ENCODE measurements at places on chromosomes 13 and 19.

- DNase-seq, result no peak
Observed at GRCh38 chr19:7304200-7304599, 10.0 kb upstream of the INSR start.

- no peak for DNase-seq
Observed at GRCh38 chr13:31060220-31060619, 101.5 kb downstream of the HSPH1 start.

- no peak for DNase-seq
Observed at GRCh38 chr19:5017235-5017634, 48.3 kb downstream of the KDM4B start.

GRCh38 chr13:20090349-20090748 is 70.5 kb downstream of the GJA3 start:
- DNase-seq, result no peak

DNA sequence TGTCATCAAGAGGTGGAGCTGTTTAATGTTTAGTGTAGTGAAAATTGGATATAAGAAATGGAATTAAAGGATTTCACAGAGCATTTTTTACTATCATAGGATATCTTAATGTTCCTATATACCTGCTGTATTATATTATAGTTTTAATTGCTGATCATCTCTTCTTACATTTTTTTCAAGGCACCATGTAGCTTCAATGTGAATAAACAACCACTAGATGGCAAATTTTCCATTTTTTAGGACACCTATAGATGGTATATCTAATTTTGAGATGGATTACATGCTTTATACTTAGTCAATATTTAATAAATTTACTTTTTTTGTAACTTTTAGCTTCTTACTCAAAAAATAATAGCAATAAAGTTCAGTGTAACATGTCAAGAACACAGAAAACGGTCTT is 9.0 kb upstream of the ATXN8OS start:
- DNase-seq, result no peak

DNA sequence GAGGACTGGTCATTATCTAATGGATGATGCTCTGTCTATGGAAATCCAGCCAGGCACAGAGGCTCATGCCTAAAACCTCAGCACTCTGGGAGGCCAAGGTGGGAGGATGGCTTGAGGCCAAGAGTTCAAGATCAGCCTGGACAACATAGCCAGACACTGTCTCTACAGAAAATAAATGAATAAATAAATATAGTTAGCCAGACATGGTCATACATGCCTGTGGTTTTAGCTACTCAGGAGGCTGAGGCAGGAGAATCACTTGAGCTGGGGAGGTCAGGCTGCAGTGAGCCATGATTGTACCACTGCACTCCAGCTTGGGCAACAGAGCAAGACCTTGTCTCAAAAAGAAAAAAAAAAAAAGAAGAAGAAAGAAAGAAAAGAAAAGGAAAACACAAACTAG is 234.7 kb downstream of the TSHZ3 start:
- DNase-seq, result no peak

DNA sequence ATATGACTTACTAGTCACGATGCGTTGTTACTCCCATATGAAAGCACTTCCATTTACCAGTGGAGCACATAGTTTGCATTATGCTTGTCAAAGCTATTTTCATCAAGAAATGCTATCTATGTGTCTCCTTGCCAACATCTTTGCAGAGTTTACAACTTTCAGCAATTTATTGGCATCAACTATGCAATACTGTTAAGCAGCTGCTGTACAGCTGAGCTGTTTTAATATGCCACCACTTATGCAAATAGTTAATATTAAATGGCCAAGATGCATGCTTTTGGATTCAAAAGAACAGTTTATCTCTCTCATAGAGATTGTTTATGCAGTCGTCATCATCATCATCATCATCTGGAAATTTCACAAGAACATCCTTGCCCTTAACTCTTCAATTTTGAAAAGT is 67.9 kb upstream of the KLF5 start:
- no peak for DNase-seq

GRCh38 chr13:106532111-106532929 is 3.1 kb downstream of the EFNB2 start:
- DNase-seq, result no peak

GRCh38 chr19:33795370-33796163 is 1.1 kb upstream of the KCTD15 start:
- no peak for DNase-seq

- DNase-seq, result no peak
Observed at GRCh38 chr19:55636723-55637122, 4.1 kb upstream of the ZNF580 start.

GRCh38 chr19:2136796-2137195 is 14.6 kb downstream of the AP3D1 start:
- no peak for DNase-seq

DNA sequence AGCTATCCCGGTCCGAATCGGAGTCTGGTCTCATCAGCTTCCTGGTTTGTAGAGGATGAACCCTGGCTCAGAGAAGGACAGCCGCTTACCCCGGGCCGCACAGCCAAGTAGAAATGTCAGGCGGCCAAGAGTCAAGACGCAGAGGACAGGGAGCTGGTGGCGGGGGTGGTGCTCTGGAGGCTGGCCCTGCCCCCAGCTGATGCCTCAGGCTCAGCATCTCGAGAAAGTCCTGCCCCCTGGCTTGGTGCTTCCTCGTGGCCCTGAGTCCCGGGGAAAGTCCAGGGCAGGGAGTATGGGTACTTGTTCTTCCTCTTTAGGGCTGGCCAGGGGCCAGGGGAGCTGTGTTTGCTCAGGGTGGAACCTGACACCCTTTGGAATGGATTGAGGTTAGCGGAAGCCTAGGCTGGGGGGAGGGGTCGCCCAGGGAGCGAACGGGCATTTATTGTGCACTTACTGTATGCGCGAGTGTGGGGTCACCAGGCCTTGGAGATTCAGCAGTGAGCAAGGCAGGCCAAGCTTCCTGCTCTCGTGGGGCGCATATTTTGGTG is 2.2 kb downstream of the TJP3 start:
- DNase-seq, result peak; percentile 48

DNA sequence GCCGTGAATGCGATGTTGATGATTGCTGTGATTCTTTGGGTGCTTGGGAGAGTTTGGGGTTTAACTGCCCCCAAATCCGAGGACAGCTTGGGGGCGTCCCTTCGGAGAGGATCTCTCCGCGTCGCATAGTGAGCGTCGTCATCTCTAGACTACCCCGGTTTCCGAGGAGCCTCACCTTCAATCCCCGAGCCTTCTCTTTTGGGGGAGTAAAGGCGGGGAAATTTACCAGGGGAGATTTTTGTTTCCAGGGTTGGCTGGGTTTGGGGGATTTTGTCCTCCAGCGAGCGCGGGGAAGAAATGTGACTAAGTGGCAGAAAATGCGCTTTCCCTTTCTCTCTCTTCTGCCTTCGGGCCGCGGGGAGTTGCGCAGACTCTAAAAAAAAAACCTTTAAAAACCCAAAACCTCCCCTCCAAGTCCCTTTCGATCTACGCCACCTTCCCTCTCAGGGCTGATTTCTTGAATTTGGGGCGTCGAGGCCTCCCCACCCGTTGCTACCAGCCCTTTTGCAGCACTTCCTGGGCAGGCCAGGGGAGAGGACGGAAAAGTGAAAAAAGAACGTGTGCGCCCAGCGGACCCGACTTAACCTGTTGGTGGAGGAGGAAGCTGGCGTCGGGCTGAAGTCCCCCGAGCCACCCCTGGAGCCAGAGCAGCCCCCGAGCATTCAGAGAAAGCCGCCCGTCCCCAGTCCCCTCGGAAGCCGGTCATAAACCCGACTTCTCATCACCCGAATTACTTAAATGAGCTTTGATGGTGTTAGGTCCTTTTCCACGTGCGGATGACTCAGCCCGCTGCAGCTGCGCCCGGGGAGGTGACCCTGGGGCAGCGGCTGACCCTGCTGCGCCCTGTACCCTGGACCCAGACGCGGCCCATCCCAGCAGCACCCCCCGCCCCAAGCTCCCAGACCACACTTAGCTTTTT is 17.7 kb downstream of the NFIX start:
- no peak for DNase-seq

DNA sequence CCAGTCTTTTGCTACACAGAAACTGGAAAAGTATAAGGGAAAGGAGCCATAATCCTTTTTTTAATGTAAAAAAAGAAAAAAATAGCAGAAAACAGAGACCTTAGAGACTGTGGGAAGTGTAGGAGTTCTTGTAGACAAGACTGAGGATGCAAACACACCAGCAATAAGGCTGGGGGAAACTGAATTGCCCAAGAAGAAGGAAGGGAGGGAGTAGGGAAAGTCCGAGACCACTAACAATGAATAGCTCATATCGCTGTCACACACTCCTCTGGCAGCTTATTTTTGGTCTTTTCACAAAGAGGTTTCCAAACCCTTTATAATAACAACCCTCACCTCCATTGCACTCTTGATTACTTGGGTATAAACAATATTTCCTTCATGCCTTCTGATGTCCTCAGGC is 952.0 kb downstream of the SLITRK5 start:
- no peak for DNase-seq

GRCh38 chr19:46192992-46193650 is 36.4 kb upstream of the IGFL1 start:
- no peak for DNase-seq

GRCh38 chr13:35794734-35795389 is 318.4 kb upstream of the MAB21L1 start:
- DNase-seq, result no peak

DNA sequence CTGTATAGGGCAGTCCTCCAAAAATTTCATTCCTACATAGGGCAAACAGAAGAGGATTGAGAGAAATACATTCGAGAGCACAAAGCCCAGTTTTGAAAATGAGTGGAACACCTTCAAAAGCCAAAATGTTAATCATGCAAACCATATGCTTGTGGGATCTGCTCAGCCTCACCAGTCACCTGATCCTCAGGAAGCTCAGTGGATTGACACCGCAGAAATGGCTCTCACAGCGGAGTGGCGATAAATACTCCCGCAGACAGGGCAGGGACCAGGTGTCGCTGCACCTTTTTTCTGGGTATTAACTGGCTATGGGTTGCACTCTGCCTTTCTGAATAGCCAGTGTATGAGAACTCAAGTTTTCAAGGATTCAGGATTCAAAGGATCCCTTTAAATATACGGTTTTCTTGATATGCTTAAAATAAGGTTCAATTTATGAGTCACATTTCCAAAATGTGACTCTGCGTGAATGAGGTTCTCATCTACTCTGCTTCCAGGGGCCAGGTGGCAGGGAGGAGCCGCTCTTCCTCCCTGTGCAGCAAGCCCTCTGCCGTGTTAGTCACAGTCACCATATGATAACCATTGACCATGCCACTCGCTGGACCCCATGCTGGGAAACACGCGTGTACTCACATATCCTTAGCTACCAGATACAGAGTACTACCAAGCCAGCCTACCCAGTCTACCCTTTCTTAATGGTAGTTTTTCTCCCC is 18.3 kb upstream of the DHRS12 start:
- no peak for DNase-seq

DNA sequence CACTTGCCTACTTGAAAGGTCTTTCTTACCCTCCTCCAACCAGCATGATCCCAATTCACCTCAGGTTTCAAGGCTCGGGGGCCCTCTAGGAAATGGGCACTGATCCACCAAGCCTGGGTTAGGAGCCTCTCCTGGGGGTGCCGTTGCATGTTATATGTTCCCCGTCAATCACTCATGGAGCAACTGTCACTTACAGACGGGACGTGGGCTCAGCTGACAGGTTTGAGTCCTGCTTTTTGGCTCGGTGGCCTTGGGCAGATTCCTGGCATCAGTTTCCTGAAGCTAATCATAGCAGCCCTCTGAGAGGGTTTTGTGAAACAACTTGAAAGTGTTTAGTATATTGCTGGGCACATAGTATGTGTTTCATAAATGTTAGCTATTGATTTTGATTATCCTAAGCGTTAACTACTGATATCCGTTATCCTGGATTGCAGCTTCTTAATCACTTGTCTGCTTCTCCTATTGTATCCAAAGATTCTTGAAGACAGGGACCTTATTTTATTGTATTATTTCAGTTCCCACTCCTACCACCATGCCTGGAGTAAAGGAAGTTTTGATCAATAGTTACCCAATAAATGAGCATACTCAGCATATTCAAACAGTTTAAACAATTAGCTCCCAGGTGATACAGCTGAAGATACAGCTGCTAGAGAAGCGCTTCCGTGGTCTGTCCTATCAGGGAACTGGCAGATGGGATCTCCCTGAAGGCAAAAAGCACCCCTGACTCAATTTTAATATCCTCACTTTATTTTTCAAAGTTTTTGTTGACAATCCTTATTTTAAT is 57.9 kb downstream of the RFC3 start:
- DNase-seq, result no peak

DNA sequence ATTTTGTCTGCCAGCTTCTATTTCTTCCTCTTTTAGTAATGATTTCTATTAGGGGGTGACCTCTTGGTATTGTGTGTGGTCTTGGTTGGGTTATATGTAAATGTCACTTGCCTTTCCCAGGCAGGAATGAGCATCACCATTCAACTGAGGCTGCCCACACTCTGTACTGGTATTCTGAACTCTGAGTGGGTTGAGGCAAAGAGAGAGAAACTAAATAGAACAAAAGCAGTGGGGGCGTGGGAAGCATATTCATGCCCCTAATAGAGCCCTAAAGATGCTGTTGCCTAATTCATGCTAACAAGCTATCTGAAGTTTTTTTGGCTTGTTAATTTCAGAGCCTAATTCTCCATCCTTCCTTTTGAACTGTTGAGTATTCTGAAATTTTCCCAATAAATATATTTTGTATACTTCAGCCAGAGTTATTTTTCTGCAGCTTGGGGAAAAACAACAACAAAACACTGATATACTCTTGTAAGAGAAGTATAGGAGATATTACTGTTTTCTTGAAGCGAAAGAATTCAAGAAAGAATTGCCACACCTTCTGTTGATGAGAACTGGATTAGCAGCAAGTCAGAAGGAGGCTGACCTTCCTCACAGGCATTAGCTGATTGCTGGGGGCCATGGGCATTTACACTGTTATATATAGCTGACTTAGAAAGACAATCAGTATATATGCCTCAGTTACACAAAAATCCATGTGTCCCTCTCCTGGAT is 315.8 kb upstream of the KLF12 start:
- no peak for DNase-seq

DNA sequence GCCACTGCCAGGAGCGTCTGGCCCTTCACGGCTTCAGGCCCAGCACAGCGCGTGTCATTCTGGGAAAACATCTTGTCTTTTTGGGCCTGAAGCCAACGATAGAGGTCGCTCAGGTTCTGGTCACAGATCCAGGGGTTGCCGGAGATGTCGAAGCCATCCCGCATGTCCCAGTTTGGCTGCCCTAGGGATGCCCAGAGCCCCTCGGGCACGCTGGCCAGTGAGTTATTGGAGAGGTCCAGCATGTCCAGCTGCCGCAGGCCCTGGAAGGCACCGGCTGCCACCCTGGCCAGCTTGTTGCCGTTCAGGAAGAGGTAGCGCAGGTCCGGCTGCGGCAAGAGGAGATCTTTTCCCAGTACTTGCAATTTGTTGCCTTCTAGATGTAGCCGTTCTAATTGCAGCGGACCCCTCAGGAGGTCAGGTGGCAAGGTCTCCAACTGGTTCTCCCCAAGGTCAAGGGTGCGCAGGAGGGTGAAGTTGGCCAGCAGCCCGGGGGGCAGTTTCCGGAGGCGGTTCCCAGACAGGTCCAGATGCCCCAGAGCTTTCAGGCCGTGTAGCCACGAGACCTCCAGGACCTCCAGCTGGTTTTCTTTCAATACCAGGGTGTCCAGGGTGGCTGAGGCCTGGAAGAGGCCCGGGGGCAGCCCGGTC is 1.8 kb downstream of the LRG1 start:
- no peak for DNase-seq

All from NCI-H2107 (cell line).